ENCODE measurements at places on chromosomes 12 and 14.

- DNase-seq = no peak
These were observed 417.1 kb downstream of the AEBP2 start for GRCh38 chr12:19856389-19856788.

DNA sequence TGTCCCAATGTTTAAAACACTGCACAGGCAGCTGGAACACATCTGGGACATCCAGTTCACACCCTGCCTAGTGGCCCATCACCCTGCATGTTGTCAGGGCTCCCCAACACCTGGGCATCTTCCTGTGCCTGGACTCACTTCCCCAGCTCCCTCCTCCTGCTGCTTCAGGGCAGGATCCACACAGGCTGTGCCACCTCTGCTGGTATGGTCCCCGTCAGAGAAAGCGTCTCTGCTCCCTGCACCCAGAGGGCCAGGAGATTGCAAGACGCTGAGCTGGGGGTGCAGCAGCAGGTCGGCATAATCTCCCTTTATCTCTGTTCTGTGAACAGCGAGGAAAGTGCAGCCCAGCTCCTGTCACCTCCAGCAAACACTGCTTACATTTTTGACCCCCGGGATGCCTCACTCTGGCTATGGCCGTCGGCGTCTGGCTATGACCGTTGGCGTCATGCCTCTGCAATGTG is 124.3 kb downstream of the ADGRD1 start:
- DNase-seq = no peak

- DNase-seq = no peak
These were observed 286.6 kb upstream of the KITLG start for GRCh38 chr12:88866881-88867280.

DNA sequence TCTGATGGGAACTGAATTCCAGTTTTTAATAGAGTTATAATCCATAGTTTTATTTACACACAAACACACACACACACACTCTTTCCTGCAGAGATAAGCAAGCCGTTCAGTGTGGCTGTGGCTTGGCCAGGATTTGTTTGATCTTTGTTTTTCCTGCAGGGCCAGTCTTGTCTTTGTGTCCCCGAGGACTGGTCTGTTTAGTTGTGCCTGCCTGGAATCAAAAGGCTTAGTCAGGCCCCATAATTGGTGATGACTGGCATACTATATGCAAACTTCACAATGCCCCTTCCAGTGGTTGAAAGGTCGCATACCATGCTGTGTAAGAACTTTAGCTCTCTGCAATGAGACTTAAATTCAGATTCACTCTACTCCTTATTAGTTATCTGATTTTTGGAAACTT is 26.0 kb downstream of the WBP11 start:
- no peak for DNase-seq

- no peak for DNase-seq
These were observed 56.7 kb downstream of the TTC7B start for GRCh38 chr14:90759370-90760077.

GRCh38 chr12:92582475-92582874 is 120.3 kb upstream of the PLEKHG7 start:
- no peak for DNase-seq

GRCh38 chr12:1806301-1807086 is 13.9 kb upstream of the LRTM2 start:
- DNase-seq = no peak

- DNase-seq = no peak
These were observed 8.1 kb upstream of the TMED10 start for GRCh38 chr14:75184492-75184891.

- DNase-seq = no peak
These were observed 112.5 kb upstream of the MED13L start for GRCh38 chr12:116389990-116390389.

DNA sequence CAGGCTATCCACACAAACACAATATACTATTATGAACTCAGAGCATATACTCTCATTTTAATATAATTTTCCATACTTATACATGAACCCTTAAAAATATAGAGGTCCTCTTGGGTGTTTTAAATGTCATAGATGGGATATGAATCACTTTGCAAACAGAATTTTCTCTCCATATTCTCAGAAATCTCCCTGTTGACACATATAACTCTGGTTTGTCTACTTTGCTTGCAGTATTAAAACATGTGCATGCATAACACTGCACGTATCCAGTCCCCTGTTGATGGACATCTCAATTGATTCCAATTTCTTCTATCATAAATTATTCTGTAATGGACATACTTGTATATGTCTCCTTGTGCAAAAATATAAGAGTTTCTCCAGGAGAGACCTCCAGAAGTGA is 417.5 kb upstream of the TBX3 start:
- no peak for DNase-seq

- peak; percentile 38 for DNase-seq
These were observed 42.2 kb upstream of the MANSC4 start for GRCh38 chr12:27822076-27822712.

DNA sequence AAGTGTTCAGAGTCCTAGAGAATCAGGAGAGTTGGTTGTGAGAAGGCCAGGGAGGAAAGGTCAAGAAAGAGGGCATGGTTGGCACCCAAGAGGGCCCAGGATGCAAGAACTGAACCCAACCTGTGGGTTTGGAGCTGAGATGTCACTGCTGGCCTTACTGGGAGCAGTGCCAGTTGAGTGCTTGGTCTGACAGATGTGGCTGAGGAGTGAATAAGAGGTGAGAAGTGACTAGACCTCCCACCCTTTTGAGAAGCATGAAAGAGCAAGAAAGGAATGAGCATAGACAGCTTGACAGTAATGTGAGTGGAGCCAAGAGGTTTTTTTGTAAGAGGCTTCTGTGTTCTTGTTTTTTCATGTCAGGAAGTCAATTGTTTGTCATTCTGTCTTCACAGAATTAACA is 95.3 kb downstream of the FGD4 start:
- no peak for DNase-seq

GRCh38 chr12:66901138-66901932 is 222.5 kb upstream of the GRIP1 start:
- DNase-seq = no peak

DNA sequence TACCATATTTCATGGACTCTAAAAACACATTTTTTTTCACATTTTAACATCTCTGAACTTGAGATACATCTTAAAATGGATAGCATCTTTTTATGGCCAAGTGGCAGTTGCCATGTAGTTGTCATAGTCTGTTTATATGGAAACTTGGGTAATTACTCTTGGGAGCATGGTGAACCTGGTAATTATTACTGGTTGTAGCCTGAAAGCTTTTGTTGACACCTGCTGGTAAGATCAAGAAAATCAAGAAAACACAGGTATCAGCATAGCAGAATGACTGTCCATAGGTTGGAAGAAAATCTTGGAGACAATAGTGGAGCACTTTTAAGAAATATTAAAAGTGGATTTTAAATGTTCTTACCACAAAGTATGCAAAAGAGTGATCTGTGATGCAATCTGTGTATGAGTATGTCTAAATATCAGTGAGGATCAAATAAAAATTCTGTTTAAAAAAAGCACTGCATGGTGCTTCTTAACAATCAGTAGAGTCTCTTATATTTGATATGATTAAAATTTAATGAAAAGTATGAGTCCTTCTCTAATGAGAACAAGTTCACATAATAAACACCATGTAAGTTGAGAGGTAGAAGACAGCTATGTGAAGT is 44.2 kb downstream of the TTC8 start:
- no peak for DNase-seq

DNA sequence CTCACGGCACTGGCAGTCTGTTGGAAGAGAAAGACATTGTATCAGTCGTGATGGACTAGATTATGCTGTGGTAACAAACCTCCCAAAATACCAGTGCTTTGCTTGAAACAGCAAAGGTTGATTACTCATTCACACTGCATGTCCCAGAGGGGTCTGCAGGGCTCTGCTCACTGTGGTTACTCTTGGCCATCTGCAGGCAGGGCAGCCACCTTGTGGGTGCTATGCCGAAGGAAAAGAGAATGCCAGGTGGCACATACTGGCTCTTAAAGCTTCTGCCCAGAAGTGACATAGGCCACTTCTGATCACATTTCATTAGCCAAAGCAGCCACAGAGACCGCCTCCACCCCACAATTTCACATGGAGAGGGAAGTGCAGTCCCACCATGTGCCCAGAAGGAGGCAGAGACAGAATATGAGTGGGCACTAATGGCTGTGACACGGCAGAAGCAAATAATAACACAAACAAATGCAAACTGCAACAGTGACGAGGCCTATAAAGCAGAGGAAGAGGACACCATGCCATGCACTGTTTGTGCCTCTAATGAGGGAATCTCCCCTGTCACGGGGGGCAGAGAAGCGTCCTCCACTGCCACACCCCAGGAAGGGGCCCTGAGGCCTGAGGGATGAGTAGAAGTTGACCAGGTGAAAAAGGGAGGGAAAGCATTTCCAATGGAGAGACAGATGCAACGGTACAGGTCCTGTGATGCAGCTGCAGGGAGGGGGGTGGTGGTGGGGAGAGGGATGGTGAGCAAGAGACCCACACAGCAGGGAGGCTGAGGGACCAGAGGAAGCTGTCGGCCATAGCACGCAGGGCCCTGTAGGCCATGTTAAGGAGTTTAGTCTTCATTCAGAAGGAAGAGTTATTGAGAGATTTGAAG is 51.7 kb upstream of the KICS2 start:
- DNase-seq = no peak

DNA sequence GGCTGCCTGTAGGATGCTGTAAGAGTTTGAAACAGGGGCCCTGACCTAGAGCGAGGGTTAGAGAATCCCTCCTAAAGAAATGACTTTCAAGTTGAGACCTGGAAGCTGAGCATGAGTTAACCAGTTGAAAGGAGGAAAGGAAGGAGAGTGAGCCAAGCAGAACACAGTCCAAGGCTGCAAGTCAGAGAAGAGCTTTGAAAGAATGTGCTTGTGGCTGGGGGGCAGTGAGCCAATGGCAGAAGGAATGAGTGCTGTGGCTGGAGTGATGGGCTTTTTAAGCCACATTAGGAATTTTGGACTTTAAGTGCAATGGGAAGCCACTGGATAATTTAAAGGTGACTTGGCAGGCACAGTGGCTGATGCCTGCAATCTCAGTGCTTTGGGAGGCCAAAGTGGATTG is 18.1 kb downstream of the CDKN1B start:
- no peak for DNase-seq

DNA sequence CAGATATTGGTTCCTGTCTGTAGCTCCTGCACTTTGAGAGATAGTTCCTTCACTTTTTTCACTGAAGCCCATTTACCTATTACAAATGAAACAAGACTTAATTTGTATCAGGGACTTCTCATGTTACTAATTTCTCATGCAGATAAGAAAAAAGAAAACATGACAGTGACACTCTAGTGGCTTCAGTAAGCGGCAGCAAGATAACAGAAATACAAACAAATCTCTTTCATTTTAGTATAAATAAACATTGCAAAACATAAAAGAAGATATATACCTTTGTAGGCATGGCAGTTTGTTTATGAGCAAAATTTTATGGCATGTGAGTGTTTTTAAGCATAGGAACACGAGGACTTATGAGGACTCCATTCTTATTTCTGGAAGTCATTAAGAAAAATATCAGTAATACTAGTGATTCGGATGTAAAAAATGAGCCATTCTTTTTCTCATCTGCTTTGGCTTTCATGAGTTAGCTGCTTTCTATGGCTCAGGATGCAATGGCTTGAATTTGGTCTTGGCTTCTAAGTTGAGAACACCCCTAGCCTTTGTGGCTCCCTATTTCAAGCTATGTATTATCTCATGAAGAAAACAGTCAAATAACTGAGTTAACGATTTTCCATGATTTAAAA is 310.1 kb upstream of the RGS6 start:
- no peak for DNase-seq
